ENCODE measurements at places on chromosomes 4 and X. TPM values are rescaled to one million over a fixed set of nuclear protein-coding genes. Genes with fewer than 3 reads are reported as not detected.

DNA sequence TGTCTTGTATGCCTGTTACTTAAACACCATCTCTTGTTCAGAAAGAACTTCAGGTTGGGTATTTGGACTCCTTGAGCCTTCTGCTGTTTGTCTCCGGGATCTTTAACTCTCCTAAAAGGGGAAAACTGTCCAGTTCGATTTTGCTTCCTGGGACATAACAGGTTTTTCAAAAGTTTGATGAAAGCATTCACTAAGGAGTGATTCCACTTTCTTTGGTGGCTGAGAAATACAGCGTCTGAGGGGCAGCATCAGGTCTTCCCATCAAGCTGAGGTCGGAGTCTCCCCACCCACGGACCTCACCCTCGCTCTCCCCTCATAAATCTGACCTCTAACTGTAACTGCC, 1.4 kb downstream of the AFAP1 start:
- no peaks in the 10 kb centered on the region for H3K27me3 ChIP-seq
- H3K27ac ChIP-seq: peak overlapping the region; percentile 97
- peaks cover 46% of the 10 kb centered on the region for H3K4me1 ChIP-seq
- peak overlapping the region; percentile 87 for H3K4me3 ChIP-seq

Gene CT45A3
- not detected for total RNA-seq

GRCh38 chr4:7763788-7764187, 175.9 kb downstream of the AFAP1 start:
- H3K36me3 ChIP-seq: peaks cover 13% of the 10 kb centered on the region
- no peaks in the 10 kb centered on the region for H3K27me3 ChIP-seq
- no peak for DNase-seq

DNA sequence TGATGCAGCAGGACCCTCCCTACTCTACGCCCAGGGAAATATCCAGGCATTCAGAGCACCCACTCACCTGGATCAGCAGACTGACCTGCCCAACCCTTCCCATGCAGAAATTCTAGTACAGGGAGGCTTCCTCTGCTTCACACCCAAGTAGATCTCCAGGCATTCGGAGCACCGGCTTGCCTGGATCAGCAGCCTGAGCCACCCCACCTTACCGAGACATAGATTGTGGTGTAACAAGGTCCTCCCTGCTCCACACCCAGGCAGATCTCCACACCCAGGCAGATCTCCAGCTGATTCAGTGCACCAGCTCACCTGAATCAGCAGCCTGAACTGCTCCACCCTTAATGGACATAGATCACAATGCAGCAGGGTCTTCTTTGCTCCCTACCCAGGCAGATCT, 215.1 kb upstream of the CPEB2 start:
- H3K4me1 ChIP-seq: no peaks in the 10 kb centered on the region
- H3K27ac ChIP-seq: no peak overlapping the region
- no peaks in the 10 kb centered on the region for H3K36me3 ChIP-seq
- H3K27me3 ChIP-seq: no peaks in the 10 kb centered on the region

Gene MSANTD1
- 0.36 TPM for total RNA-seq

- H3K27ac ChIP-seq: no peak overlapping the region
- H3K27me3 ChIP-seq: no peaks in the 10 kb centered on the region
- no peaks in the 10 kb centered on the region for H3K36me3 ChIP-seq
- H3K4me1 ChIP-seq: no peaks in the 10 kb centered on the region
- DNase-seq: no peak
Measured at GRCh38 chr4:103934178-103934789, 214.5 kb upstream of the TACR3 start.

Gene OCRL
- 16.6 TPM for total RNA-seq

DNA sequence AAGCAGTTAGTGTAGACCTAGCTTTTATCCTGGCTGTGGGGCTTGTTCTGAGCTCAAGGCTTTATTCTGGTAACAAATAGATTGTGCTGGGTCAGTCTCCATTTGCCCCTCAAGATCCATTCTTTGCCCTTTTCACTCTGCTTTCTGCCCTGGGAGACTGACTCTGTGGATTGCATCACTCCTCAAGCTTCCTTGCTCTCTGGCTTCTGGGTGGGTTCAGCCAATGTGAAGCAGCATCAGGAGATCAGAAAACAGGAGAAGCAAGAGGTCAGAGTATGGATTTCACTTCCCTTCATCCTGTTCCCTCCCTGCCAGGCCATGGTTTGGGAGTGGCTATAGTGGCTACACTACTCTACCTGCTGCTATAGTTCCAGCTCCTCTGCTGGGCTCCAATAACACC, 184.1 kb upstream of the NDP start:
- no peaks in the 10 kb centered on the region for H3K4me1 ChIP-seq
- H3K36me3 ChIP-seq: no peaks in the 10 kb centered on the region
- H3K27me3 ChIP-seq: no peaks in the 10 kb centered on the region

GRCh38 chrX:155959018-155959587, 38.4 kb upstream of the IL9R start:
- no peak overlapping the region for H3K27ac ChIP-seq
- no peak overlapping the region for H3K4me3 ChIP-seq
- H3K4me1 ChIP-seq: no peaks in the 10 kb centered on the region
- H3K27me3 ChIP-seq: no peaks in the 10 kb centered on the region
- no peaks in the 10 kb centered on the region for H3K36me3 ChIP-seq
- no peak for DNase-seq

DNA sequence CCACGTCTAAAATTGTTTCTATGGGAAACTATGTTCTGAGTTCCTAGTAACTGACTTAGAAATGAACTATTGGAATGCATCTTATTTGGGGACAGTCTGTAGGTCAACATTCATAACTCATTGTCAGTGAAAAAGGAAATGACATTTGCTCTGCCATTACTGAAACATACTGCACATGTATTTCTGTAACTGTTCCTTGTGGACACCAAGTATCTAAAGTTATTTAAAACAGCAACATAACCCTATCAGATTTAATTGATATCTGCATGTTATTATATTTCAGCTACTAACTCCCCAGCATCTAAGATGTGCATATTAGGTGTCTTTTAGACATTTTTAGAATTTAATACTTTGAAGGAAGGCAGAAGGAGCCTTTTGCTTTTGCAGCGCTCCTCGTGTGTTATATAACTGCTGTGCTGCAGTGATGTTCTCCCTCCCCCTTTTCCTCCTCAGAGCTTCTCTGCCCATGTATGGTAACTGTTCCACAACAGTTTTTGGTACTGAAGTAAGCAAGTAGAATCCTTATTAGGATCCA, 37.2 kb upstream of the TMEM131L start:
- no peaks in the 10 kb centered on the region for H3K27me3 ChIP-seq
- peaks cover 29% of the 10 kb centered on the region for H3K4me1 ChIP-seq
- no peaks in the 10 kb centered on the region for H3K36me3 ChIP-seq

Gene TMEM150C
- 25.7 TPM for total RNA-seq

DNA sequence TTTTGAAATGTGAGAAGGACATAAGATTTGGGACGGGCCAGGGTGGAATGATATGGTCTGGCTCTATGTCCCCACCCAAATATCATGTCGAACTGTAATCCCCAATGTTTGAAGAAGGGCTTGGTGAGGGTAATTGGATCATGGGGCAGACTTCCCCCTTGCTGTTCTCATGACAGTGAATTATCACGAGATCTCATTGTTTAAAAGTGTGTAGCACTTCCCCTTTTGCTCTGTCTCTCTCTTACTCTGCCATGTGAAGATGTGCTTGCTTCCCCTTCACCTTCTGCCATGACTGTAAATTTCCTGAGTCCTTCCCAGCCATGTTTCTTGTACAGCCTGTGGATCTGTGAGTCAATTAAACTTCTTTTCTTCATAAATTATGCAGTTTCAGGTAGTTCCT, 17.5 kb downstream of the MTMR8 start:
- no peaks in the 10 kb centered on the region for H3K27me3 ChIP-seq
- no peak overlapping the region for H3K4me3 ChIP-seq
- H3K27ac ChIP-seq: no peak overlapping the region

- H3K4me1 ChIP-seq: no peaks in the 10 kb centered on the region
- H3K27me3 ChIP-seq: no peaks in the 10 kb centered on the region
- H3K27ac ChIP-seq: no peak overlapping the region
- H3K4me3 ChIP-seq: no peak overlapping the region
- peaks cover 71% of the 10 kb centered on the region for H3K36me3 ChIP-seq
- no peak for DNase-seq
Measured at GRCh38 chr4:73129319-73129718, 59.8 kb upstream of the COX18 start.

Gene MED14
- total RNA-seq: 25.3 TPM

DNA sequence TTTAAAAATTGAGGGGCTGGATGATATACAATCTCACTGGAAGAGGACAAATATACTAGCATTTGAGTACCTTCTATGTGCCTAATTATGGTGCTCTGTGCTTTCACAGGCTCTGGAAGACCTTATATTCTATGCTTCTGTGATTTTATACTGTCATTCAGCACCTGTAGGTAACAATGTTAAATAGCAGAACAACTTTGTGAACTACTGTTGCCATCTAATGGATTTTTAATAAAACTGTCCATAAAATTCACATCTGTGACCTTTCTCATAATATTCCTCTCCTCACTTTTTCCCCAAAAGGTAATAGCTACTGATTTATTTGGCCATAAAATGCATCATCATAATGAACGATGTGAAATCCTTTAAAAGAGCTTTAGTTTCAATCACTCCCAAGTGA, 21.9 kb downstream of the POU3F4 start:
- no peaks in the 10 kb centered on the region for H3K27me3 ChIP-seq
- no peak for DNase-seq
- H3K4me1 ChIP-seq: no peaks in the 10 kb centered on the region
- no peak overlapping the region for H3K27ac ChIP-seq
- H3K36me3 ChIP-seq: no peaks in the 10 kb centered on the region

Gene HSFX4
- total RNA-seq: not detected

GRCh38 chr4:103171006-103171405, 27.1 kb downstream of the CENPE start:
- H3K4me1 ChIP-seq: no peaks in the 10 kb centered on the region
- H3K27ac ChIP-seq: no peak overlapping the region
- no peak for DNase-seq

DNA sequence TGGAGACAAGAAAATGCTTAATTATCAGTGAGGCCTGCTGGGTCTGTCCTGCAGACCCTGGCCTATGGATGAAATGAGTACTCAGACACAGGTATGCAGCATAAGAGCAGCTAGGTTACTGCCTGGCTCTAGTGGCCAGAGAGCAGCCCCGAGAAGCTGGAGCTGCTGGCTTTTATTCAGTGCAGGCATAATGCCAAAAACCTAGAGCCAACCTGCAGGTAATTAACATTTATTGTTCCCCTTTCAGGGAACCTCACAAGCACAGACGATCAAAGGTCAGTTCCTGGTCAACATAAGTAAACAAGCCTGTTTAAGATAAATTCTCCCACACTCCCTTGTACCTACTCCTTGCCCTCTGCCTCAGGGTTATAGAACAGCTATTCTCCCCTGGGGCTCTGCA, 13.3 kb downstream of the IDS start:
- H3K27ac ChIP-seq: no peak overlapping the region
- H3K4me1 ChIP-seq: no peaks in the 10 kb centered on the region
- peaks cover 65% of the 10 kb centered on the region for H3K36me3 ChIP-seq
- DNase-seq: no peak

DNA sequence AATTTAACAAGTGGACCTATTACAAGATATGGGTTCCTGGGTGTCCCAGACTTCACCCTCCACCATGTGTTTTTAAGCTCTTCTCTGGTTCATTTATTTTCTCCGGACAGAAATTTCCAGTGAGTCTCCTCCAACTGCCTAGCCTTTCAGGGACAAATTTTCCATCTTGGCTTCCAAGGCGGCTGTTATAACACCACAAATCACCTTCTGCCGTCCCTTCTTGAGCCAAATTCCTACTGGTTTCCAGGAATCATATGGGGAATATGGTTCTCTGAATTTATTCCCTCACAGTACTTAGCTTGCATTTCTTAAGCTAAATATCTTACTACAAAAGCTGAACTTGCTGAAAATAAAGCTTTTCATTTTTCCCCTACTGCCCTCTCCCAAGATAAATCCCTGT, 18.8 kb downstream of the NEXMIF start:
- H3K4me1 ChIP-seq: no peaks in the 10 kb centered on the region
- no peaks in the 10 kb centered on the region for H3K36me3 ChIP-seq
- H3K27me3 ChIP-seq: no peaks in the 10 kb centered on the region
- DNase-seq: no peak
- no peak overlapping the region for H3K27ac ChIP-seq

Gene TMEM192
- 12.5 TPM for total RNA-seq

- H3K27me3 ChIP-seq: no peaks in the 10 kb centered on the region
- no peak overlapping the region for H3K4me3 ChIP-seq
- H3K4me1 ChIP-seq: no peaks in the 10 kb centered on the region
- no peaks in the 10 kb centered on the region for H3K36me3 ChIP-seq
- no peak for DNase-seq
Measured at GRCh38 chr4:54723820-54724219, 66.1 kb downstream of the KIT start.

DNA sequence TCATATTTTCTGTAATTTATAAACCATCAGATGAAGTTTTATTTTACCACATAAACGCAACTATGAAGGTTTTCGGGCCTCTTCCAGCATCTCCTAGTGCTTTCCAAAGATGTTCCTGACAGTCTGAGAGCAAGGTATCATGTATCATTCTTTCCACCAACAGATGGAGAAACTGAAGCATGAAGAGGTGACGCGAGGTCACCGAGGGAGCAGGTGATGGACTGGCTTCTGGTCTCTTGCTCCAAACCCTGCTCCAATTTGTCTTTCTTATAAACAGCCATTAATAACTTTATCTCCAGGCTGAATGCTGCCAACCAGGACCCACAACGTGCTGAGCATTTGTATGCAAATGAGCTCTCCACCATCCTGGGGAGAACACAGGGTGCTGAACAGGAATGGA, 86.3 kb upstream of the MAML3 start:
- H3K4me3 ChIP-seq: no peak overlapping the region
- peaks cover 58% of the 10 kb centered on the region for H3K4me1 ChIP-seq
- no peak for DNase-seq
- H3K27ac ChIP-seq: no peak overlapping the region

- no peaks in the 10 kb centered on the region for H3K36me3 ChIP-seq
- no peaks in the 10 kb centered on the region for H3K27me3 ChIP-seq
- H3K27ac ChIP-seq: no peak overlapping the region
- H3K4me3 ChIP-seq: no peak overlapping the region
- no peak for DNase-seq
Measured at GRCh38 chrX:7987160-7988012, 60.2 kb upstream of the PNPLA4 start.

DNA sequence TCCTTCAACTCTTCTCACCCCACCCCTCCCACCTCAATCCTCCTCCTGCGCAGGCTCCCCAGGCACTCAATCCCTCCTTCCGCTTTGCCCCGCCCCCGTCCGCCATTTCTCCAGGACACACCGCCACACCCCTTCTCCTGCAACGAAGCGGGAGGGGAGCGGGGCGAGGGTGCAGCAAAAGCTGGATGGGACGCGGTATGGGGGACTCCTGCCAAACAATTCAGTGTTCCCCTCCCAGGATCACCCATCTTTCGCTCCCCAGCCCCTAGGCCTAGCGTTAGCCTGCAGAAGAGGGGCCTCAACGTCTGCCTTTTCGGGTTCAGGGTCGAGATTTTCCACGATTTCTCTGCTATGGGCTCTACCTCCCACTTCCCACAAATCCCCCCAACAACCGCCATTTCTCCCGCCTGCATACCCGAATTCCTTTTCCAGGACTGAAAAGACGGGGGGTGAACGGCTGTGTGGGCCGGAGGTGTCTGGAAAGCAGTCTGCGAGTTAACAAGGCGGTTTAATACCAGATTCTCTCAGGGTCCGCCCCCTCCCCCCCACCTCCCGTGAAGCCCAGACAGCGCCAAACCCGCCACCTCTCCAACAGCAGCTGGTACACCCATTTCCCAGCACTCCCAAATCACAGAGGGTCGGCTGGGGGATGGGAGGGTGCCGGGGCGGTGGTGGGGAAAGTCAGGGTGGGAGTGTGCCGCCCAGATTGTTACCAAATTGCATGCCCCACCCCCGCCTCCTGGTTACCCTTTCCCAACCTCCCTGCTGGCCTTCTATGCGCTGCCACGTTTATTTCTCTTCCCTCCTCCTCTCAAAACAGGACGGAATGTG, 774 bp downstream of the ARMCX2 start:
- peak; percentile 88 for DNase-seq
- no peaks in the 10 kb centered on the region for H3K36me3 ChIP-seq
- peak overlapping the region; percentile 49 for H3K4me3 ChIP-seq
- H3K27ac ChIP-seq: peak overlapping the region; percentile 71
- peaks cover 8% of the 10 kb centered on the region for H3K4me1 ChIP-seq
- no peaks in the 10 kb centered on the region for H3K27me3 ChIP-seq
